Mesendoderm (in vitro differentiated cells): ENCODE measurements at places on chromosomes 4 and X.

DNA sequence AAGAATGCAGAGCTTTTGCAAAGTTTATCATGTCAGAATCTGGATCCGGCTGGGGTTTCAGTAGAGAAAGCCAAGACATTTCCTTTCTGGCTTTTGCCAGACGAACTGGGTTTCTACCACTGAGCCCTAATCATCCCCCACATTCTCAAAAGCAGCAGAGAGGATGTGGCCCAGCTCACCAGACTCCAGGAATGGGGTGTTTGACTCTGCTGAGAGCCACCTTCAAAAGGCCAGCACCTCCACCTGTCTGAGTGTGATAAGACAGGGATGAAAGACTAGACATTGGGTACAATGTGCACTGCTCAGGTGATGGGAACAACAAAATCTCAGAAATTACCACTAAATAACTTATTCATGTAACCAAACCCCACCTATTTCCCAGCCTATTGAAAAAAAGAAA lies 25.7 kb upstream of the CCKAR start:
- no peaks in the 10 kb centered on the region for H3K36me3 ChIP-seq
- no peak overlapping the region for H3K4me3 ChIP-seq
- no peak overlapping the region for H3K27ac ChIP-seq
- DNase-seq: no peak
- no peaks in the 10 kb centered on the region for H3K27me3 ChIP-seq

DNA sequence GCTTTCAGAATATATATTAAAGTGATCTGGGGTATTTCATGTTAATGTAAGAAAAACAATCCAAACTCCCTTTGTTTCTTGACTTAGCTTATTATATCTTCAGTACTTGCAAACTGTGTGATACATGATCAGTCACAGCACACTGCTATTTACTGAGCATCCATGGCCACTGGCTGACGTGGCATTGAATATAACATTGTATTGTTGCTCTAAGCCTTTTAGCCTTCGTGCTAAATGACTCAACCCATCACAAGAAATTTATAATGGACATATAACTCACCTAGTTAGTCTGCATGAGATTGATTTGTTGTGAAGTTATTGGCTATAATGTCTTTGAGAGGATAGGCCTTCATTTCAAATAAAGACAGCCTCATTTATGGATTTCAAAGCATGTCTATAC lies 642.6 kb downstream of the IL1RAPL1 start:
- DNase-seq: no peak
- H3K27me3 ChIP-seq: no peaks in the 10 kb centered on the region
- H3K4me1 ChIP-seq: no peaks in the 10 kb centered on the region
- no peak overlapping the region for H3K27ac ChIP-seq
- no peak overlapping the region for H3K4me3 ChIP-seq

- DNase-seq: no peak
- H3K4me3 ChIP-seq: no peak overlapping the region
- H3K36me3 ChIP-seq: no peaks in the 10 kb centered on the region
- H3K27ac ChIP-seq: no peak overlapping the region
- no peaks in the 10 kb centered on the region for H3K4me1 ChIP-seq
- peaks cover 10% of the 10 kb centered on the region for H3K27me3 ChIP-seq
These were observed 14.2 kb downstream of the ATOH1 start for GRCh38 chr4:93842601-93843252.

GRCh38 chr4:16770710-16771285 lies 127.6 kb downstream of the LDB2 start:
- no peak overlapping the region for H3K4me3 ChIP-seq
- peaks cover 4% of the 10 kb centered on the region for H3K36me3 ChIP-seq
- H3K4me1 ChIP-seq: no peaks in the 10 kb centered on the region
- H3K27me3 ChIP-seq: no peaks in the 10 kb centered on the region
- DNase-seq: no peak

DNA sequence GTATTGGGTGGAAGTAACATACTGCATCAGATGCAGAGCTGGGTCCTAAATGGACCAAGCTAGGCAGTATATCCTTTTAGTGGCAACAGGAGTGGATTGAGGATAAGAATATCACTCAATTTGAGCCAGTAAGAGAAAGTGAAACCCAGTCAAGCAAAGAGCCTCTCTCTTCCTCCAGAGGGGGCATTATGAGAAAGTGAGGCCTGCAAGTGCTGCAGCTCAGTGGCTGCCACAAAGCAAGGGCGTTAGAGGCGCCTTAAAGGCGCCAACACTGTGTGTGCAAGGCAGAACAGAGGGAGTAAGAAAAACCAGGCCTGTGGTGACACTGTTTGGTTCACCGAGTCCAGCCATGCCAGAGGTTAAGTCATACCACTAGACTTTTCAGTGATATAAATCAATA lies 17.5 kb downstream of the STX18 start:
- H3K4me3 ChIP-seq: no peak overlapping the region
- no peaks in the 10 kb centered on the region for H3K27me3 ChIP-seq
- no peak overlapping the region for H3K27ac ChIP-seq

- H3K4me3 ChIP-seq: no peak overlapping the region
- DNase-seq: no peak
- H3K27me3 ChIP-seq: no peaks in the 10 kb centered on the region
- no peaks in the 10 kb centered on the region for H3K36me3 ChIP-seq
- no peak overlapping the region for H3K27ac ChIP-seq
These were observed 7.5 kb downstream of the ASB5 start for GRCh38 chr4:176261481-176261880.

DNA sequence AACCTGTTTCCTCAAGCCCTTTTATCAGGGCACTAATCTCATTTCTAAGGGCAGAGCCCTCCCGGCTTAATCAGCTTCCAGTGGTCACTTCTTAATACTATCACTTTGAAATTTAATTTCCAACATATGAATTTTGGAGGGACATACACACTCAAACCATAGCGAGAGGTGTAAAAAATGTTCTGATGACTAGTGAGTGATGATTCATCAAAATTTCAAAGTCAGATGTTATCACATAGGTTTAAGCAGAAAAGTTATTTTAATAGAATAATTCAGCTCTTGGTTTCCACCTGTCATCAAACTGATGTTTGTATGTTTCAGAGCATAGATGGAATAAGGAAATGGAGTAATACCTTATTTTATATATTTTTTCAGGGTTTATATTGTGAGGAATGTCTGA lies 161.9 kb downstream of the TLL1 start:
- no peaks in the 10 kb centered on the region for H3K27me3 ChIP-seq
- no peak overlapping the region for H3K4me3 ChIP-seq
- no peak for DNase-seq
- no peaks in the 10 kb centered on the region for H3K36me3 ChIP-seq

DNA sequence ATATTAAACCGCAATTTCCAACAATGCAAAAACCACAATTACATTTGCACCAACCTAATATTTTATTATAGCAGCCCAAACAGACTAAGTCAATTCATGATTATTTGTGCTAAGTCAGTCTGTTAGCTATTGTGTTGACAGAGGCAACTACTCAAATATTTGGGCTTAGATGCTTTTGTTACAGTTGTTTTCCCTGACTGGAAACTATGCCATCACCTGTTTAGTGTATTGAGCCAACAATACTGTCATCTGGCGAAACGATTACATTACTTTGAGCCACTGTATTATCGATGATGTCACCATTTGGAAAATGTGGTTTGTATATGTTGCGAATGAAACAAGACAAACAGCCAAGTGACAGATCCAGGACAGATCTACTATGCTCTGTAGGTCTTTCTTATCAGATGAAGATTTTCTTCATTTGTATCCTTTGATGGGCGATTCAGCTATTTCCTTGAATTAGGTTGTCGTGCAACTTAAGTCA lies 38.7 kb upstream of the INTS6L start:
- DNase-seq: no peak
- no peak overlapping the region for H3K4me3 ChIP-seq
- H3K27ac ChIP-seq: no peak overlapping the region

- H3K4me3 ChIP-seq: no peak overlapping the region
- H3K27me3 ChIP-seq: no peaks in the 10 kb centered on the region
- H3K36me3 ChIP-seq: peaks cover 7% of the 10 kb centered on the region
- DNase-seq: peak; percentile 73
- H3K4me1 ChIP-seq: no peaks in the 10 kb centered on the region
These were observed 48.9 kb upstream of the GRID2 start for GRCh38 chr4:92254767-92255442.

- no peaks in the 10 kb centered on the region for H3K36me3 ChIP-seq
- H3K4me3 ChIP-seq: no peak overlapping the region
- no peaks in the 10 kb centered on the region for H3K4me1 ChIP-seq
- DNase-seq: no peak
These were observed 210.0 kb upstream of the IGFBP7 start for GRCh38 chr4:57320217-57320616.

- peaks cover 1% of the 10 kb centered on the region for H3K4me1 ChIP-seq
- no peaks in the 10 kb centered on the region for H3K36me3 ChIP-seq
- H3K4me3 ChIP-seq: no peak overlapping the region
- no peaks in the 10 kb centered on the region for H3K27me3 ChIP-seq
These were observed 6.2 kb downstream of the MYL5 start for GRCh38 chr4:680551-680927.

- H3K27me3 ChIP-seq: no peaks in the 10 kb centered on the region
- DNase-seq: peak; percentile 1
- no peaks in the 10 kb centered on the region for H3K4me1 ChIP-seq
- H3K27ac ChIP-seq: no peak overlapping the region
- no peak overlapping the region for H3K4me3 ChIP-seq
These were observed 69.0 kb downstream of the GLRA2 start for GRCh38 chrX:14598330-14598729.

GRCh38 chr4:25002681-25003080 lies 28.1 kb downstream of the LGI2 start:
- H3K4me3 ChIP-seq: no peak overlapping the region
- no peaks in the 10 kb centered on the region for H3K27me3 ChIP-seq
- no peaks in the 10 kb centered on the region for H3K36me3 ChIP-seq
- peaks cover 4% of the 10 kb centered on the region for H3K4me1 ChIP-seq
- H3K27ac ChIP-seq: no peak overlapping the region

DNA sequence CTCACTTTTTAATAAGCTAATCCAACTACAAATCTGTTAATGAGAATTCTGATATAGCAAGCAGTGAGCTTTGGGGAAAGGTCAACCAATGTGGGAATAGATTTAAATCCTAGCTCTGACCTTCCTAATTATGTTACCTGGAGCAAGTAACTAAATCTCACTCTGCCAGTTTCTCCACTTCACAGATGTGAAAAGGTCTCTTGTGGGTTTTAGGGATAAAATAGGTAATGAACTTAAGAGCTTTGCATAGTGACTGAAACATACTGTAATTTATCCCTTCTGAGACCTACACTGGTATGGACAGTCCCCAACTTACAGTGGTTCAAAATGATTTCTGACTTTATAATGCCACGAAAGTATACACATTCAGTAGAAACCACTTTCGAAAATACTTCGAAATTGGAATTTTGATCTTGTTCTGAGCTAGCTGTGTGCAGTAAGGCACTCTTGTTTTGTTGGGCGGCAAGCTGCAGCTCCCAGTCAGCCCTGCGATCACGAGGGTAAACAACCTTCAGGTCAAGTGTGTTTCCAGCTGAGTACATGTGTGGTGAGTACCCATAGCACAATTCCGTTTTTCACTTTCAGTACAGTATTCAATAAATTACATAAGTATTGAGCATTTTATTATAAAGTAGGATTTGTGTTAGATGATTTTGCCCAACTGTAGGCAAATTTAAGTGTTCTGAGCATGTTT lies 93.7 kb downstream of the ADGRL3 start:
- no peaks in the 10 kb centered on the region for H3K36me3 ChIP-seq
- no peak overlapping the region for H3K4me3 ChIP-seq
- H3K27me3 ChIP-seq: no peaks in the 10 kb centered on the region
- no peak overlapping the region for H3K27ac ChIP-seq

- H3K27me3 ChIP-seq: no peaks in the 10 kb centered on the region
- no peak overlapping the region for H3K4me3 ChIP-seq
- H3K27ac ChIP-seq: no peak overlapping the region
- H3K4me1 ChIP-seq: no peaks in the 10 kb centered on the region
- H3K36me3 ChIP-seq: no peaks in the 10 kb centered on the region
- DNase-seq: no peak
These were observed 5.9 kb upstream of the GK2 start for GRCh38 chr4:79413886-79414285.

DNA sequence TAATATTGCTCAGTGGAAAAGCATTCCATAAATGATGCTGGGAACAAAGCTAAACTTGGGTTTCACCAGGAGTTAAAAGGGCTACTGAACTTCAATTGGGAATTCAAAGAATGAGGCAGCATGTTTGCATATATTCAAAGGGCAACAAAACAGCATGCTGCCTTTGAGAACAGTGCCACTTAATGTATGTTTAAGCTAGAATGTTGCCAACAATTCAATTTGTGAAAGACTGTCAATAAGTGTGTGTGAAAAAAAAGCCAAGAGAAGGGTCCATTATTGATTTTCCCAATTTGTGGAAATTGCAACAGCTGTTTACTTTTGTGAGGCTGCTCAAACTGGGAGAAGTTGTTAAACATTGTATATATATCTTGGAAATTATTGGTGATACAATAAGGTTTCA lies 701.9 kb upstream of the ACTRT1 start:
- H3K27me3 ChIP-seq: no peaks in the 10 kb centered on the region
- no peak overlapping the region for H3K27ac ChIP-seq
- DNase-seq: peak; percentile 75
- H3K4me1 ChIP-seq: no peaks in the 10 kb centered on the region

- no peaks in the 10 kb centered on the region for H3K4me1 ChIP-seq
- no peaks in the 10 kb centered on the region for H3K36me3 ChIP-seq
- no peak for DNase-seq
- H3K27ac ChIP-seq: no peak overlapping the region
- peaks cover 22% of the 10 kb centered on the region for H3K27me3 ChIP-seq
- H3K4me3 ChIP-seq: no peak overlapping the region
These were observed 7.6 kb upstream of the NKX1-1 start for GRCh38 chr4:1413687-1414479.

GRCh38 chrX:39418254-39418704 lies 617.0 kb downstream of the MID1IP1 start:
- no peak for DNase-seq
- no peak overlapping the region for H3K27ac ChIP-seq

DNA sequence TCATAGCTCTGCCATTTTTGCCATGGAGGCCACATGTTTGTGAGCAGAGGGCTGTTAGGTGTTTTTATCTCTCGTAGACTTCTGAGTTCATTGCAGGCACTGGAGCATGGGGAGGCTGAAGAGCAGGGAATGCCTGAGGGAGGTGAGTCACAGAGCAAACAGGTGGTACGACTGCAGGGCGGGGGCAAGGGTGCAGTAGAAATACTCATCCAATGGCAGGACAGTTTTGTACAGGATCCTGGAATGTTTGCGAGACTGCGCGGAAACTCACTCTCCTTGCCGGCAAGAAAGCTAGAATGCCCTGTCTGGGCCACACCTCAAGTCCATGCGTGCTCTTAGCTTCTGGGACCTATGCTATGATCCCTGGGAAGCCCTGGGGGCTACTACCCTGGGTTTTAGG lies 20.0 kb upstream of the VCX2 start:
- no peaks in the 10 kb centered on the region for H3K4me1 ChIP-seq
- no peaks in the 10 kb centered on the region for H3K27me3 ChIP-seq
- H3K36me3 ChIP-seq: no peaks in the 10 kb centered on the region
- no peak overlapping the region for H3K27ac ChIP-seq
- peak; percentile 5 for DNase-seq

- no peaks in the 10 kb centered on the region for H3K27me3 ChIP-seq
- no peaks in the 10 kb centered on the region for H3K36me3 ChIP-seq
- no peak for DNase-seq
- H3K27ac ChIP-seq: no peak overlapping the region
- no peak overlapping the region for H3K4me3 ChIP-seq
These were observed 21.2 kb upstream of the SMIM20 start for GRCh38 chr4:25892796-25893195.

- DNase-seq: no peak
- H3K36me3 ChIP-seq: no peaks in the 10 kb centered on the region
- no peak overlapping the region for H3K27ac ChIP-seq
These were observed 582.3 kb downstream of the FSTL5 start for GRCh38 chr4:161581262-161582230.
